ENCODE measurements at places on chromosomes 11 and 22.

GRCh38 chr11:9025101-9025850, 21.5 kb upstream of the NRIP3 start:
- no peak for DNase-seq

- DNase-seq = no peak
Observed at GRCh38 chr11:413120-414081, 1.4 kb downstream of the SIGIRR start.

- no peak for DNase-seq
Observed at GRCh38 chr11:40314327-40314726, 1145.1 kb downstream of the LRRC4C start.

DNA sequence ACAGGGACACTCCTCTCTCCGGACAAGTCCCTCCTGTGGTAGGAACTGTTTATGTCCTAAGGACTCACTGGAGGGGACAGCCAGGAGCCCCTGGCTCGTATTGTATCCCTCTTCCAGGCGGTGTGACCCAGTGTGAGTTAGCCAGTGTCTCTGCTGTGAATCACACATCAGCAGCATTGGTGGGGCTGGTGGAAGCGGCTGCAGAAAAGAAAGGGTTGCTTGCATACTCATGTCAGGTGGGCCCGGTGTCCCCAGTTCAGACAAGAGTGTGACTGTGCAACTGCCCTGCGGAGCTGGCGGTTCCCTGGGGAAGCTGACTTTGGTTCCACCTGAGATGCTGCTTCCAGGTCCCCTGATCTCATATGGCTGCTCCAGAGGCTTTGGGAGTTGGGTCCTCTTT, 99.4 kb downstream of the ZBTB16 start:
- no peak for DNase-seq

GRCh38 chr11:17275400-17276235, 921 bp upstream of the NUCB2 start:
- no peak for DNase-seq

DNA sequence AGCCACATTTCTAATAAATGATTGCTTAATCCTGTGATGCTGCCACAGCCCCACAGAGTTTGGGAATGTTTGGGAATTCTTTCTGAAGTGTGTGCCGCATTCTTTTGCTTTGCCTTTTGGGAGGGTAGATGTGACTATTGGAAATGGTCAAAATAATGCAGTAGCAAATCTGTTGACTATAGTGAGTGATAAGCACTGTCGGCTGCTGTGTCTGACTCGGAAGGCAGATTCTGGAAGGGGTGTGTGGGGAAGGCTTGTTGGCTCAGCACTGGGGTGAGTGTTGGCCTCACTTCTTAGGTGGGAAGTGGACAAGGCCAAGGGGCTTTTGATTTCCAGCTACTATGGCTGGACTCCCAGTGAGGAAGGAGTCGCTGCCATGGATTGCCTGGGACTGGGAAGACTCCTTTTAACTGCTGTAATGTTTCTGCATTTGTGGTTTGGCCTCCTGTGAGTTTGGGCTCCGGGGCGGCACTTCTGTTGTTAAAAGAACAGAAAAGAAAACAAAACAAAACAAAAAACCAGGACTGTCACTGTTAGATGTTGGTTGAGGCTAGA, 20.1 kb downstream of the ZBTB16 start:
- DNase-seq = no peak

GRCh38 chr22:27839057-27839660, 37.6 kb upstream of the MN1 start:
- no peak for DNase-seq

- no peak for DNase-seq
Observed at GRCh38 chr11:15764326-15764725, 592.0 kb downstream of the SOX6 start.

All from activated T-cell treated with anti-CD3 and anti-CD28 coated beads for 1 hour (primary cell).